ENCODE measurements at places on chromosomes 7 and 10.

GRCh38 chr10:30591249-30591670 is 38.3 kb downstream of the LYZL2 start:
- DNase-seq, result no peak

- no peak for DNase-seq
These were observed 9.3 kb downstream of the ZNF277 start for GRCh38 chr7:112215787-112216186.

- DNase-seq, result no peak
These were observed 13.3 kb upstream of the DAGLB start for GRCh38 chr7:6460990-6461584.

DNA sequence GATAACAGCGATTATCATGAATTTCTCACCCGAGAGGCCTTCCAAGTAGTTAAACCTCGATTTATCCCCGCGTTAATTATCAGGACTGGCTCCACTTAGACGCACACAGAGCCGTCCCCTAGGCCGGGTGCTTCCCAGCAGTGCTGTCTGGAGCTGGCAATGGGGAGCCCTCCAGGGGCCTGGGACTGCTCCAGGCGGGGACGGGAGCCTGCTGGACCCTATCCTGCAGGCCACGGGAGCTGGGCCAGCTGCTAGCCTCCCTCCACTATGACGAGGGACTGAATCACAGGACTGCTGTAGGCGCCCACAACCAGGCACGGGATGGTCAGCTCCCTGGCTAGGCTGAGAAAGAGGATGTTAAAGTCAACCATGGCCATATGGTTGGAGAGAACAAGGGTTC is 229.1 kb downstream of the ELFN1 start:
- DNase-seq, result no peak

- no peak for DNase-seq
These were observed 99.4 kb upstream of the CREB5 start for GRCh38 chr7:28312948-28313347.

DNA sequence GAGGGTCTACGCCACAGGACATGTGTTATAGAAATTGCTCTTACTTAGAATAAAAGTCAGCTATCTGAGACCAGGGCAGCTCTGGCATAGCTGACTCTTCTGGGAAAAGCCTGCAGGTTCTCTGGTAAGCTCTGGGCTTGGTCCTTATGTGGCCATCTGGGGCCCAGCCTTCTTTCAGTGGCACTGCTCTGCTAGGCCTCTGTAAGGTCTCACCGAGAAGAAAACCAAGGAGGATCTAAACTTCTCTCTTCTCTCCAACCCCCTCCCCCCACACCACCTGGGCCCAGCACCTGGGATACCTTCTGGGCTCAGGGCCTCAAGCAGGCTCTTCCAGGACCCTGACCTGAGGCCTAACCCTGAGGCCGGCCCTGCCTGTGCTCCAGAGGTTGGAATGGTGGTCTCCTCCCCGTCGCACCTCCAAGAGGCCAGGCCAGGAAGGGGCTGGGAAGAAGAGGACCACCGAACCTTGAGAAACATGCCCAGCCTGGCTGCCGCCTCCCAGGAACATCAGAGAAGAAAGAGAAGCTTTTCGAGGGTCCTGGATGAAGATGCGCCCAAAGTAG is 323.6 kb downstream of the GFRA1 start:
- no peak for DNase-seq

GRCh38 chr10:70441161-70441894 is at the start of gene NODAL:
Gene NODAL, minus strand, starts transcription at chr10:70441681. Its CDS starts 14 bp downstream, at chr10:70441667.
- no peak for DNase-seq

DNA sequence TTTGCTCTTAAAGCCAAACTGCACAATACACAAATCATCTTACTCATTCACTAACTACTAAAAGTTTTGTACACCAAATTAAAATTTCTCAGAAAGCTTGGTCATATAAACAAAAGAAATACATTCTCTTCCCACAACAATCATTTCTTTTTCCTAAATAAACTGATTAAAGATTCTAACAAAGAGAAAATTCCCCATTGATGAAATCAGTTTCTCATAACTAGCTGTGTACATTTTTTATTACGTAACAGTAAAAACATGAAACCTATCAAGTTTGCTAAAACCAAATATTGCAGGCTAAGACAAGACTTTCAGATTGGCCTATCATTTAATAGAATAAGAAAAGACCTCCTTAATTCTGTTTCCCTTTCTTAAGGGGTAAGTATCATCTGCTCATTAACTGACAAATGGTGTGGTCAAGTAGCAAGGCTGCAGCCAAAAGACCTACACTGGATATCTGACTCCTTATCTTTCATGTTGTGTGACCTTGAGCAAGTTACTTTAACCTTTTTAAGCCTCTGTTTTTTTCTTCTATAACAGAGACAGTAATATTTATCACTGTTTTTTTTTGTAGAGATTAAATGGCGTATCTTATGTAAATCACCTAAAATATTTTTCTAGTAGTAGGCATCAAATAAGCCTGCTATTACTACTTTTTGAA is 22.4 kb downstream of the NAMPT start:
- no peak for DNase-seq

GRCh38 chr7:143518941-143519340 is 41.3 kb downstream of the TAS2R41 start:
- no peak for DNase-seq

- no peak for DNase-seq
These were observed 107.7 kb downstream of the BBS9 start for GRCh38 chr7:33237036-33237435.

DNA sequence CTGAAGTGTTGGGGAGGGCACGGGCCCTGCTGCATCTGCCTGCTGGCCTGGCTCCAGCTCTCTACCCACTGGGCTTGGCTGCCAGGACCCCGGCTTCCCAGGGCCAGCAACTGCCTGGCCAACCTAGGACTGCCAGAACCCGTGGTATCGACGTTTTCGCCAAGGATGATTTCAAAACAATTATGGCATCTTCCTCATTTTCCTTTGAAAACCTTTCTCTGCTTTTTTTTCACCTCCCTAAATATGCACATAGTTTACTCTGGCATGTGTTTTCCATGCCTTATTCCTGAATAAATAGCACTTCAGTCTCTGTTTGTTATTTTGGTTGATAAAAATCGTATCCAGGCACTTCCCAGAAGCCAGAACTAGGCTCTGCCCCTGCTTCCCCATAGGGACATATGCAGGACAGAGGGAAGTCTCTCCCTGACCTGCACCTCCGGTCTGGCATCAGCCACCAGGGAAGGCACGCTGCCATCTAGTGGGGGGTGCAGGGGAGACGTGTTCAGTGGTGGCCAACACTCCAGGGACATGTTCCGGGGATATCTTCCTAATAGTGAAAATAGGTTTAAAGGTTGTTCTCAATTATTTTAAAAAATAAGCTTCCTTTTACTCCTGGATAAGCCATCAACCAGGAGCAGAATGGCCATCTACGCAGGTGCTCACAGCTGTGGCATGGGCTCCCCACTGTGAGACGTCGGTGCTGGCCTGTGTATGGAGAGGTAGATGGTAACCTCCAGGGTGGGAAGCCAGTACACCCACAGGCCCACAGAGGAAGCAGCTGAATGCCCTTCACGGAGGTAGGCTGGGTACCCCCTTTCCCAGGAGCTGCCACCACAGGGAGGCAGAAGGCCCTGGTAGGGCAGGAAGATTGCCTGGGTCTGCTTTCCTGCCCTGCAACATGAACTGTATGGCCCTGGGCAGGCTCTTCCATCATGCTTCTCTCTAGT is 30.7 kb upstream of the ANTXRL start:
- no peak for DNase-seq

DNA sequence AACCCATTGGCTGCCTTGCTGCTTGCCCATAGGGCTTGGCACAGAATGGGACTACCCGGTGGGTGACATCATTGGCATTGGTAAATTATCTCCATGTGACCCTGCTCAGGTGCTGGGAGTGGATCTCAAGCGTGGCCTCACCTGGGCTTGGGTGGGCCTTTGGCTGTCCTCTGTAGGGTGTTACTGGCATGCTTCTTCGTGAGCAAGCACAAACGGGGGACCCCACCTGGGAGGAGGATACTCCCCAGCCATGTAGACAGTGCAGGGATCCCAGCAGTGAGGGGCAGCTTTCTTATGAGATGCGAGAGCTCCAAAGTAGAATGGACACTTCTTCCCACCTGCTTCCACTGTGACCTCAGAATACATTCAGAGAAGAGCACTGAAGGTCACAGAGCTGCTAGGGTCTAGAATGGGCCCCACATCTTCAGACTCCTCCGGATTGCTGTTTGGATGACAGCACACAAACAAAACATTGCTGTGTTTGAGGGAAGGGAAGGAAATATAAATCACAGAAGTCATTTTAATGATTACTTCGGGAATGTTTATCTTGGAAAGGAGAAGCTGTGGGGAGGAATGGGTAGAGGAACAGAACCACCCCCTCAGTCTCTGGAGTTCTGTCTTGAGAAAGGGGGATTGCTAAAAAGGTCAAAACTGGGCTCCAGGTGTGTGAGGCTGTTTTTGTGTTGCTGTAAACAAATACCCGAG is 75.9 kb downstream of the SH2D4B start:
- no peak for DNase-seq
